ENCODE measurements at places on chromosomes 11 and 22.

DNA sequence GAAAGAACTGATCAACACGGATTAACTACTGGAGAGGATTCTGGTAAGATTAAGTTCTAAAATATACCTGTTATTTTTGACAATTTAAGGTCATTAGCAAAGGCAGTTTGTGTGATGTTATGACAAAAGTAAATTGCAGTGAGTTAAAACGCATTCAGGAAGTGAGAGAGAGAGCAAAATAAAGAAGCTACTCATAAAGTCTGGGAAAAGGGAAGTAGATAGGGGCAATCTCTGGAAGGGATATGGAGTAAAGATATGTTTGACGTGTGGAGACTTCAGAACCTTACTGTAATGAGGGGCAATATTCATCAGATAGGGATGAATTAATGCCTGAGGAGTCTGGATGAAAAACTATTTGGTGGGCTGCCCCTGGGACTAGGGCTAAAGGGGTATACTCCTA, 16.8 kb downstream of the OR56B4 start:
- DNase-seq: no peak

- no peak for DNase-seq
Measured at GRCh38 chr11:17386331-17387084, 2.0 kb downstream of the KCNJ11 start.

DNA sequence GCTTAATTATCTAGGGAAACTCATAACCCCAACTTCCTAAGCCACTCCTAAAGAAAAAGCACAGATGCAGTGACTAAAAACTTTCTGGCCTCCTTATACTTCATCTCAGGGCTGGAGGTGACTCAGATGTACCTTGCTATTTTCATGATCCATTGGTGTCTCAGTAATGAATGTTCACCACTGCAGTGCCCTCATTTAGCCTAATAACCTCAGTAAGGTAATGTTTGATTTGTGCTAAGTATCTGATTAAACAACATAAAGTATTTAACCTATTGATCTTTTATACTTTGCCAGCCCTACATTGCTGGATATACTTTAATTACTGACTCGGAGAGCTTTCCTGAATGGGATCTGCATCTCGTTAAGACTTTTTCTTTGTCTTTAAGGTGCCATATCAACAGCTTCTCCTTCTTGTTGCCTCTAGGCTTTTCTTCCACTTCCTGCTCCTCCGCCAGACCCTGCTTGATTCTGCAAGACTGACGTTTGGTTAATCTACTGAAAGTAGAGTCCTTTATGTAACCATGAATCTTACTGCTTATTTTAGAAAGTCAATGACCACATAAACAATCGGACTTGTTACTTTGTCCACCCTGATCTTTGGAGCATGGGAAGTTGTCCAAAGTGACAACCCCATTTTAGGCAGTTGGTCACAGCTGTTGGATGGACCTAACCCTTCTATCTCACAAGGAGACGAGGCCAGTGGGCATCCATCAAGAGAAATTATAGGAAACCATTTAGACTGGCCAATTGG, 303.0 kb downstream of the ST3GAL4 start:
- DNase-seq: no peak

- DNase-seq: no peak
Measured at GRCh38 chr22:33798401-33798800, 121.9 kb downstream of the LARGE1 start.

GRCh38 chr11:47944632-47945031, 35.7 kb upstream of the PTPRJ start:
- no peak for DNase-seq

GRCh38 chr11:68750195-68751003, 921 bp downstream of the TESMIN start:
- no peak for DNase-seq

DNA sequence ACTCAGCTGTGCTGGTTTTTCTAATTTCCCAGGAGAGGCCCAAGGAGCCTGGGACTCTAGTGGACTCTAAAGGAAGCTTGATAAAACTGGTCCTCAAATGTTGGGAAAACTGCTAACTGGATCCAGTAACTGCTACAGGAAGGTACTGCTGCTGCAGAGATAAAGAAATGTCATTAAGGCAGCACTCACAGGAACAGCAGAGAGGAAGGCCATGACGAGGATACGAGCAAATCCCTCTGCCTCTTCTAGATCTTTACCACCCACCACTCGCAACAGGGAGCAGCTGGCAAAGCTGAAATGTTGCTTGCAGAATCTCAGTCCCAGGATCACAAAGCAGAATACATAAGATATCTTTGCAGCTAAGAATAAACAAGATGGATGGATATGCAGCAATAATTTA, 23.5 kb downstream of the TTC28 start:
- no peak for DNase-seq

DNA sequence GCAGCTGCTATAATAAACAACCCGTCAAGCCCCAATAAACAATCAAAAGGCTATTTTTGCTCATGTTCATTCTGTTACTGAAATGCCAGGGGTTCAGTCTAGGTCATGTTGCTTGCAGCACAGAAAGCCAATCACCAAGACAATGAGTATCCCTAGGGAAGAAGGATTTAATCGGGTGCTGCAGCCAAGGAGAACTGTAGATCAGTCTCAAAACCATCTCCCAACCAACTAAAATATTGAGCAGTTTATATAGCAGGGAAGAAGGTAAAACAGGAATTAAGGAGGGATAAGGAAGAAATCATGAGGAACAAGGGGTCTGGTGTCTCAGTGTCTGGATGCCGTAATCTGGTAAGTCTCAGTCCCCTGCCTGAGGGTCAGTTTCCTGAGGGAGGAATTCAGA, 169.5 kb downstream of the BLID start:
- no peak for DNase-seq

DNA sequence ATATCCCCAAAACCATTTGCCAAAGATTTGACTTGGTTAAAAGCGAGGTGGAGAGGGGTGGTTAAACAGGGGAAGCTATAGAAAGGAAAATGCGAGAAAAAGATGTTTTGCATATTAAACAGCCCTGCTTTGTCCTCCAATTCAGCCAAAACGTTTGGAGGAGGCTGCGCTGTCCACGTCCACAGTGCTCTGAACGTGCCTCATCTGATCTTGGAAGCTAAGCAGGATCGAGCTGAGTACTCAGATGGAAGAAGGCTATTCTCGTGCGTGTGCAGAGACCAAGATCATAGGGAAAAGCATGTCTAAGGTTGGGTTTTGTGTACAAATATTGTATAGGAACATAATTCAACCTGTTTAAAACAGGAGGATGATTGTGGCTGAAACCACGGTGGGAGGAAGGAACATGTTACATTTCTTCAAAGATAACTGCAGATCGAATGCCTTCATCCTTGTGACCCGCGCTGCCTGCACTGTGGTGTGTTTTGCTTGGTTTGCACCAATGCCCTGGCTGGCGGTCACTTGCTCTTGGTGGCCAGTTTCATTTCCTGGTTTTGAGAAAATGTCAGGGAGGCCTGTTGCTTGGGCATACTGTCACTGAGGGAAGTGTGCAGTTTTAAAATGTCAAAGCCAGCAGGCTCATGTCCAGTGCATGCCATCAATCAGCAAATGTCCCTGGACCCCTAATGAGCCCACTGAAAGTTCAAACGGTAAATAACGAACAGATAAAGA, 40.4 kb downstream of the FLI1 start:
- no peak for DNase-seq

GRCh38 chr11:111417011-111417765, 38.1 kb upstream of the POU2AF1 start:
- no peak for DNase-seq

DNA sequence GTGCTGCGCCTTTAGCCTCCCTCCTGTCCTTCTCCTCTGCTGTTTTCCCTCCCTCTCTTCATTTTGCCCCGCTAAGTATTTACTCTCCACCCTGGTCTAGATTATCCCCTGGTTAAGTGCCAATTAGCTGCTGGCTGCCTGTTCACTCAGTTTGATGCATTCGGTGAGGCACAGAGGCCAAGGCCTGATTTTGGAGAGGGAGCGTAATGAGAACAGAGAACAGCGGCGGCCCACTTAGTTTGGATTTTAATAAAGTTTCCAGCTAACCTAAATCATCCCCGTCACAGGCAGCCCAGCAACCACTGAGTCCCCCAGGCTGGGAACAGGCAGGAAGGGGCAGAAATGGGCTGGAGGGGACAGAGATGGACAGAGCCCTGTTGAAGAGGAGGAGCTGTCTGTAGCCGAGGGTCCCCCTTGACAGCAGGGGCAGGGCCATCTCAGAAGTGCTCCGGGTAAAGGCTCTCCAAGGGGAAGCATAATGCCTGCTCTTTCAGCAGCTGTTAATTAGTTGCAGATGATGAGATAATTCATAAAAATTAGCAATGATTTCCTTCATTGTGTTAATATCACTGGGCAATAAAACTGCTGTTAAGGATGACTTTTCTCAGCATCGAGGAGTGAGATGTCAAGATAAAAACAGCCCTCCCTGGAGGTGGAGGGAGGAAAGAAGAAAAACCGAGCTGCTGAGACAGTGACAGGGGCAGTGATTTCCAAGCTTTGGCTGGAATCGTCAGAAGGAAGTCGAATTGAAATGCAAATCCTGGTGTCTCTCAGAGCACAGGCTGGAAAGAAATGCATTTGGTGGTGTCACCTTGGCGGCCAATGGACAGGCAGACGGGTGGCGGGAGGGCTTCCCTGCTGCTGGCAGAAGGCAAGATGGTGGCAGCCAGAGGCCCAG, 170.1 kb downstream of the GRIK4 start:
- no peak for DNase-seq

- no peak for DNase-seq
Measured at GRCh38 chr11:120153221-120153620, 15.3 kb upstream of the TRIM29 start.

GRCh38 chr22:27918341-27919221, 475 bp downstream of the PITPNB start:
- DNase-seq: no peak

DNA sequence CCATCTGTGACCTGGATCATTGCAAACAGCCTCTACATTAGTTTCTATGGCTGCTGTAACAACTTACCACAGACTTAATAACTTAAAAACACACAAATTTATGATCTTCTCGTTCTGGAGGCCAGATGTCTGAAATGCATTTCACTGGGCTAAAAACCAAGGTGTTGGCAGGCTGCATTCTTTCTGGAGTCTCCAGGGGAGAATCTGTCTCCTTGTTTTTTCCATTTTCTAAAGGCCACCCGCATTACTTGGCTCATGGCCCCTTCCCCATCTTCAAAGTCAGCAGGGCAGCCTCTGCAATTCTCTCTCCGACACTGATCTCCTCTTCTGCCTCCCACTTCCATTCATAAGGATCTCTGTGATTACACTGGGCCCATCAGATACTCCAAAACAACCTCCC, 11.6 kb downstream of the SCGB1A1 start:
- DNase-seq: no peak

DNA sequence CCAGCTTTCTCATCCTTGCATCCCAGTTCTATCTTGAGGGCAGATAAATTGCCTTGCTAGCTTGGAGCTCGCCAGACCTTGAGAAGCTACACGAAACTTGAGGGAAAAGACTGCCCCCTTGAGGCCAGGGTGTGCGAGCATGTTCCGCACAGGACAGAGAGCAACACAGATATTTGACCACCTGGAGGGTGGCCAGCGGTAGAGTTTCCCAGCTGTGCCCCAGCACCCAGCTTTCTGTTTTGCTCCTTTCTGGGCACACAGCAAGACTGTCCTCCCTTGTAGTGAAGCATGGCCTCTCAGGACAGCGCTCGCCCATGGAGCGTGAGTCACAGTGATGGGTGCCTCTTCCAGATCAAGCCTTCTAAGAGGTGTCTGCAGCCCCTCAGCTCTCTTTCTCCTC, 23.5 kb downstream of the SPATA19 start:
- no peak for DNase-seq

DNA sequence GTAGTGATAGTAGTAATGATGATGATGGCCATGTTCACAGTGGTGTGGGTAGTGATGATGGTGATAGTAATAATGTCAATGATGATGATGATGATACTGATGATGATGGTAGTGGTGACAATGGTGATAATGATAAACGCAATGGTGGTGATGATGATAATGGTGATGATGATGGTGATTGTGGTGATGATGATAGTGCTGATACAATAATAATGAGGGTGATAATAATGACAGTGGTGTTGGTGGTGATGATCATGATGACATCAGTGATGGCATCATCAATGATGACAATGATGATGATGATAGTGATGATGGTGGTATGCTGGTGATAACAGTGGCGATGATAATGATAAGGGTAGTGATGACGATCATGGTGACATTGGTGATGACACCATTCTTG, 92.3 kb downstream of the MPPED1 start:
- DNase-seq: no peak

GRCh38 chr22:49694462-49695260, 133.0 kb downstream of the BRD1 start:
- DNase-seq: no peak

DNA sequence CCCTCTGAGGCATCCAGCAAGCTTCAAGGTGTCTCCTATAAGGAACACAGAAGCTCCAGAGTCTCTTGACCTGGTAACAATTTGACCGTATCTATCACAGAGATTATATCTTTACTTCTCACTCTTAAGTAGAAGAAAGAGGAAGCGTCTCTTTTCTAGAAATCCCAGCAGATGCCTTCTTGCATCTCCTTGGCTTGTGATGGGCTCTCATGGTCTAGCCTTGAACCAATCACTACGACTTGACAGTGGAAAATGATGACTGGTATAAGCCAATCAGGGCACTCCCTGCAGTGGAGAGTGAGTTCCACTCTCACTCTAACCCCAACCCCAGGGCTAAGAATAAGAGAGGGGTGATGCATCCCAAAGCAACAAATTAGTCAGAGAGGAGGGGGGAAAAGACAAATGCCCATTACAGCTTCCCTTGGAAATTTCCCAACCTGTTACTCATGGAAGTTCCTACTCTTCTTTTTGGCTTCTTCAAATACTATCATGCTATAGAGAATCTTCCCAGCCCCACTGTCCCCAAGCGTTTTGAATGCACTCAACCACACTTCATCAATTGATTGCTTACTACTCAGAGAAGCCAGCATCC, 293.5 kb downstream of the MN1 start:
- DNase-seq: no peak

DNA sequence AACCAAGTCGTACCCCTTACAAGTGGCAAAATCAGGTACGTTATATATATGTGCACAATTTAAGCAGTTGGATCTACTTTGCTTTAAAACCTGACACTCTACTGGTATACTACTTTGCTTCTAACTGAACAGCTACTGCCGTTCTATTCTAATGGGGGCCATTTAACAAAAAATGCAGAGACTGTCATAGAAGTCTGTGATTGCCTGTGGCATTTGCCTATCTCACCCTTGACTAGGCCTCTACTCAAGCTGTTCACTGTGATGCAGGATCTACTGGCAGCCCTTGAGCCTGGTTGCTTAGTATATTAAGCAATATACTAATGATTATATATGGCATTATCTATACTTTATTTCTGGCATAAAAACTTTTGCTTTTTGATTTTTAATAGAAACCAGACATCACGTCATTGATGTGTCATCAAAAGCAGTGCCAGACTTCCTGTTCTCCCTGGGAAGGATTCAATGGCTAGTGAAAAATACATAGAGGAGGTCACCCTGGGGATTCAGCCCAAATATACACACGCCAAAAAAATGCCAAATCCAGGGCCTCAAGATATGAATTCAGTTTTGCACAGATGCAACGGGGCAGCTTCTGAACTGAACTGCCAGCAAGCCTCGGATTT, 40.0 kb upstream of the FIBIN start:
- DNase-seq: no peak

GRCh38 chr11:99449345-99449744, 428.6 kb downstream of the CNTN5 start:
- DNase-seq: no peak
